Articular chondrocyte of knee joint (primary cell): ENCODE measurements at places on chromosomes 16 and 17. TPM values are rescaled to one million over a fixed set of nuclear protein-coding genes. Genes with fewer than 3 reads are reported as not detected.

Gene KRT36
- not detected in 2 replicates for total RNA-seq

Gene ABCA10
- 1.2 and 2.9 TPM in 2 replicates for total RNA-seq

Gene KCTD5
- total RNA-seq = 17.5 and 22.3 TPM in 2 replicates

Gene SERPINF2
- 0.11 and 0.13 TPM in 2 replicates for total RNA-seq

Gene STAC2
- 0.32 and 1.0 TPM in 2 replicates for total RNA-seq

Gene GRB7
- total RNA-seq = 0.32 and 0.78 TPM in 2 replicates

Gene GPT2
- 13.3 and 13.4 TPM in 2 replicates for total RNA-seq

Gene CMTM1
- total RNA-seq = 1.6 and 2.1 TPM in 2 replicates

Gene KLHL10
- 0.13 and 0.43 TPM in 2 replicates for total RNA-seq

Gene SPNS2
- total RNA-seq = 0.65 and 1.3 TPM in 2 replicates

Gene PIRT
- total RNA-seq = not detected in 2 replicates

Gene ADAM11
- under 0.01 and 0.13 TPM in 2 replicates for total RNA-seq

Gene PNMT
- not detected in 2 replicates for total RNA-seq

Gene SMARCD2
- total RNA-seq = 65.2 and 77.0 TPM in 2 replicates

Gene TRPV3
- 0.91 and 2.2 TPM in 2 replicates for total RNA-seq

Gene PDILT
- not detected in 2 replicates for total RNA-seq

Gene PRSS36
- total RNA-seq = 0.22 and 0.91 TPM in 2 replicates

Gene GCGR
- total RNA-seq = not detected in 2 replicates

Gene ITGA2B
- 0.11 and 0.39 TPM in 2 replicates for total RNA-seq

Gene MYCBPAP
- 1.8 and 2.5 TPM in 2 replicates for total RNA-seq

Gene HOXB5
- total RNA-seq = not detected in 2 replicates

Gene SPATA22
- 1.3 TPM in 1 of 2 replicates, not detected in the other for total RNA-seq

Gene CCNF
- 9.9 and 11.9 TPM in 2 replicates for total RNA-seq

Gene KRT17
- total RNA-seq = 1.7 and 3.7 TPM in 2 replicates

Gene LRRC3C
- not detected in 2 replicates for total RNA-seq

Gene PSMB10
- 33.1 and 37.9 TPM in 2 replicates for total RNA-seq

Gene ITPRIPL2
- 51.1 and 51.7 TPM in 2 replicates for total RNA-seq

Gene C16orf96
- total RNA-seq = 0.11 and 0.13 TPM in 2 replicates

Gene CD300LB
- total RNA-seq = not detected in 2 replicates

Gene CACNG5
- total RNA-seq = not detected in 2 replicates

Gene ZCCHC14
- 26.5 and 31.5 TPM in 2 replicates for total RNA-seq

Gene NKD1
- 0.54 and 0.78 TPM in 2 replicates for total RNA-seq

Gene STAT5B
- 24.9 and 27.7 TPM in 2 replicates for total RNA-seq

Gene ADAP2
- 0.22 and 0.39 TPM in 2 replicates for total RNA-seq

Gene SYT17
- total RNA-seq = 0.11 and 0.13 TPM in 2 replicates

Gene TBC1D26
- 0.11 and 0.13 TPM in 2 replicates for total RNA-seq

Gene RCVRN
- 0.32 TPM in 1 of 2 replicates, not detected in the other for total RNA-seq

Gene USP6
- total RNA-seq = under 0.01 and 0.78 TPM in 2 replicates

Gene SLC2A4
- total RNA-seq = 0.11 TPM in 1 of 2 replicates, not detected in the other

Gene PRSS21
- 0.22 TPM in 1 of 2 replicates, not detected in the other for total RNA-seq

Gene INCA1
- 0.22 and 0.39 TPM in 2 replicates for total RNA-seq

Gene KRTAP1-5
- 1.3 and 11.6 TPM in 2 replicates for total RNA-seq

Gene TPPP3
- 0.22 and 0.52 TPM in 2 replicates for total RNA-seq

Gene CORO6
- 4.5 and 4.7 TPM in 2 replicates for total RNA-seq

Gene PYDC1
- total RNA-seq = not detected in 2 replicates

Gene PIGS
- total RNA-seq = 48.9 and 52.0 TPM in 2 replicates
